ENCODE measurements at places on chromosomes 4 and X.

- no peaks in the 10 kb centered on the region for H3K27me3 ChIP-seq
- H3K36me3 ChIP-seq = no peaks in the 10 kb centered on the region
- no peak overlapping the region for H3K27ac ChIP-seq
- no peaks in the 10 kb centered on the region for H3K4me1 ChIP-seq
- no peak for DNase-seq
Measured at GRCh38 chrX:13383907-13384306, 64.1 kb upstream of the ATXN3L start.

DNA sequence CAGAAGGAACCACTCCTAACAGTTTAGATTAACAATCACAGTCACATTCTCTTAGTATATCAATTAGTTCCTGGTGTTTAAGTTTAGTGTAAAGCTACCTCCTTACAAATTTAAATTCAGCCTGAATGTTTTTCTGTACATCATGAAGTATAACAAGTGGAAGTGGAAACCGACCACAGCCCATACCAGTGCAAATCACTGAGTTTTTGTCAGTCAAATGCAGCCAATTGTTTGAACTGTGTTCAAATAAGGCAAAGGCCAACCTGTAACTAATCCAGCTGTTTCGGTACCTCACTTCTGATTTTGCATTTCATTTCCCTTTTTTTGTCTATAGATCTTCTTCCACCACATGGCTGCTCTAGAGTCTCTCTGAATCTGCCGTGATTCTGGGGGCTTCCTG is 1215.3 kb downstream of the PCDH18 start:
- H3K27ac ChIP-seq = no peak overlapping the region
- H3K36me3 ChIP-seq = no peaks in the 10 kb centered on the region
- H3K4me1 ChIP-seq = no peaks in the 10 kb centered on the region
- no peak overlapping the region for H3K4me3 ChIP-seq

DNA sequence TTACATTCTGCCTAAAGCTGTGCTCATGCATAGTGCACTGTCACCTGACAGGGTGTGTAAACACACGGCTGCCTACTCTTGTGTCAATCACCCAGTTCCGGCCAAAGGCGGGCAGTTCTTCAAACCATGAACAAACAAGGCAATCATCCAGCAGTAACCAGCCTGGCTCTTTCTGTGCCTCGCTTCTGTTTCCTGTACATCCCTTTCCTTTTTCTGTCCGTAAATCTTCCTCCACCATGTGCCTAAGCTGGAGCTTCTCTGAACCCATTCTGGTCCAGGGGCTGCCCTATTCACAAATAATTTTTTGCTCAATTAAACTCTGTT is 60.8 kb upstream of the CBR4 start:
- no peak overlapping the region for H3K27ac ChIP-seq
- no peaks in the 10 kb centered on the region for H3K27me3 ChIP-seq
- H3K36me3 ChIP-seq = no peaks in the 10 kb centered on the region
- H3K4me1 ChIP-seq = peaks cover 3% of the 10 kb centered on the region

- no peaks in the 10 kb centered on the region for H3K4me1 ChIP-seq
- no peak for DNase-seq
- H3K27me3 ChIP-seq = no peaks in the 10 kb centered on the region
- H3K36me3 ChIP-seq = no peaks in the 10 kb centered on the region
- no peak overlapping the region for H3K4me3 ChIP-seq
- H3K27ac ChIP-seq = no peak overlapping the region
Measured at GRCh38 chrX:42106556-42106955, 183.2 kb upstream of the CASK start.

- peak overlapping the region; percentile 70 for H3K4me3 ChIP-seq
- H3K27me3 ChIP-seq = no peaks in the 10 kb centered on the region
- H3K27ac ChIP-seq = no peak overlapping the region
- H3K36me3 ChIP-seq = no peaks in the 10 kb centered on the region
- no peak for DNase-seq
- H3K4me1 ChIP-seq = peaks cover 8% of the 10 kb centered on the region
Measured at GRCh38 chr4:87388901-87389300, 2.1 kb downstream of the HSD17B11 start.

- no peaks in the 10 kb centered on the region for H3K36me3 ChIP-seq
- peaks cover 5% of the 10 kb centered on the region for H3K4me1 ChIP-seq
- no peaks in the 10 kb centered on the region for H3K27me3 ChIP-seq
- peak; percentile 64 for DNase-seq
- peak overlapping the region; percentile 85 for H3K4me3 ChIP-seq
- H3K27ac ChIP-seq = peak overlapping the region; percentile 95
Measured at GRCh38 chr4:55396308-55397125, 760 bp downstream of the TMEM165 start.

GRCh38 chrX:41720125-41720779 is 3.7 kb upstream of the GPR82 start:
- H3K27me3 ChIP-seq = no peaks in the 10 kb centered on the region
- no peak for DNase-seq

- H3K27ac ChIP-seq = no peak overlapping the region
- H3K4me3 ChIP-seq = no peak overlapping the region
Measured at GRCh38 chrX:153410373-153410772, 899 bp upstream of the ZFP92 start.

GRCh38 chr4:106238820-106239420 is 77.1 kb downstream of the TBCK start:
- H3K4me3 ChIP-seq = no peak overlapping the region
- no peak for DNase-seq
- H3K4me1 ChIP-seq = no peaks in the 10 kb centered on the region
- H3K36me3 ChIP-seq = no peaks in the 10 kb centered on the region

GRCh38 chrX:45009371-45010000 is 136.5 kb downstream of the KDM6A start:
- peaks cover 1% of the 10 kb centered on the region for H3K4me1 ChIP-seq
- H3K4me3 ChIP-seq = no peak overlapping the region
- DNase-seq = no peak
- no peaks in the 10 kb centered on the region for H3K36me3 ChIP-seq

DNA sequence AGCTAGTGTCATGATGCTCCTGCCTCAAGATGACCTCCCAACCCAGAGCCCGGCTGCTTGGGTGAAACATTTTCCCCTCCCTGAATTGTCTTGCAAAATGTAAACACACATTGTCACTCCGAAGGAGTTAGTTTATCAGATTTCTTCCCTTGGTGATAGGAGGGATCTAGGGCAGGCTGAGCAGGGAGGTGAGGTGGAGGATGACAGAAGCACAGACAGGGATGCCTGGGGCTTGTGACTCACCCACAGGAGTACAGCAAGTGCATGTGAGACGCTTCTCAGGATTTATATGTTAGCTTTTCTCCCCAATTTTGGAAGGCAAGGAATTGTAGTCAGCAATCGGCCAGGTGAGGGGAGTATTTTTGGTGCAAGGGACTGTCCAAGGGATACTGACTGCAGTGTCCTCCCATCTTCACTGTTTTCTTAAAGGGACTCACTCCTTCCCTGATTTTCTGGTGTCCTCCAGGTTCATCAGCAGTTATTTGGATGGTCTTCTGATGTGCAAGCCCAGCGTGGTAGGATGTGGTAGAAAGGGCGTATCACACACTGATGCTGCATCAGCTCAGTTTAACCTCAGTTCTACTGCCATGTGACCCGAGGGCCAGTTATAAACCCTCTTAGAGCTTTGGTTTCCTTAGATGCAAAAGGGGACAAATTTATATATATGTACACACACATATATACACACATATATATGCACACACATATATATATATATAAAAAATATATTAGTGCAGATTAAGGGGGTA is 46.2 kb upstream of the IGFBP7 start:
- no peak overlapping the region for H3K27ac ChIP-seq
- no peak for DNase-seq
- no peaks in the 10 kb centered on the region for H3K27me3 ChIP-seq
- no peaks in the 10 kb centered on the region for H3K36me3 ChIP-seq

GRCh38 chrX:103774070-103774642 is 2.5 kb upstream of the PLP1 start:
- H3K4me3 ChIP-seq = no peak overlapping the region
- no peaks in the 10 kb centered on the region for H3K36me3 ChIP-seq
- H3K27me3 ChIP-seq = no peaks in the 10 kb centered on the region
- peaks cover 3% of the 10 kb centered on the region for H3K4me1 ChIP-seq
- no peak for DNase-seq
- no peak overlapping the region for H3K27ac ChIP-seq

DNA sequence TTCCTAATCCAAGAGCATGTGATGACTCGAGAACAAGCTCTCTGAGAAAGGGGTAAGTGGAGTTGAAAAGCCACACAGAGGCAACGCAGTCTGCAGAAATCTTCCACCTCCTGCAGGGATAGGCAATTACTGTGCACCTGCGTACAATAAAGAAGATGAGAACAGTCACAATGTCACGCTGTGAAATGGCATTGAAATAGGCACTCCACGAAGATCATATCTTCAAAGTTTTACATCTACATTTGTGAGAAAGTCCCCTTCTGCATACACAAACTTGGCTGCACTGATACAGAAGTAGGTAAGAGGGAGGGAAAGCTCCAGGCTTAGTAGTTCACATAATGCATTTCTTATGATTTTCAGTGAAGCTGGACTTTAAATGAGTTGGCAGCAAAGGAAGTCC is 27.1 kb downstream of the DDX60L start:
- H3K4me3 ChIP-seq = no peak overlapping the region
- H3K27ac ChIP-seq = no peak overlapping the region
- no peaks in the 10 kb centered on the region for H3K36me3 ChIP-seq
- no peak for DNase-seq

GRCh38 chr4:12519426-12519825 is 964.7 kb downstream of the RAB28 start:
- H3K36me3 ChIP-seq = no peaks in the 10 kb centered on the region
- no peak for DNase-seq
- H3K4me1 ChIP-seq = peaks cover 2% of the 10 kb centered on the region
- H3K4me3 ChIP-seq = no peak overlapping the region
- H3K27ac ChIP-seq = no peak overlapping the region

- no peaks in the 10 kb centered on the region for H3K36me3 ChIP-seq
- no peak for DNase-seq
- H3K4me1 ChIP-seq = no peaks in the 10 kb centered on the region
- H3K4me3 ChIP-seq = no peak overlapping the region
Measured at GRCh38 chrX:68511255-68511654, 12.4 kb downstream of the YIPF6 start.

GRCh38 chr4:158102904-158103303 is 69.9 kb downstream of the GASK1B start:
- no peaks in the 10 kb centered on the region for H3K27me3 ChIP-seq
- no peaks in the 10 kb centered on the region for H3K36me3 ChIP-seq
- H3K4me1 ChIP-seq = peaks cover 9% of the 10 kb centered on the region
- no peak for DNase-seq
- H3K4me3 ChIP-seq = no peak overlapping the region

GRCh38 chr4:53912766-53913497 is 151.5 kb downstream of the CHIC2 start:
- H3K36me3 ChIP-seq = no peaks in the 10 kb centered on the region
- DNase-seq = no peak
- H3K4me1 ChIP-seq = peaks cover 2% of the 10 kb centered on the region
- H3K4me3 ChIP-seq = no peak overlapping the region

- no peak overlapping the region for H3K27ac ChIP-seq
- H3K4me3 ChIP-seq = no peak overlapping the region
- H3K36me3 ChIP-seq = no peaks in the 10 kb centered on the region
- DNase-seq = no peak
- H3K4me1 ChIP-seq = no peaks in the 10 kb centered on the region
Measured at GRCh38 chr4:155530290-155530689, 136.4 kb upstream of the GUCY1A1 start.

- no peak within 1 kb of the TSS for H3K4me3 ChIP-seq
- no peaks in the 10 kb centered on the region for H3K4me1 ChIP-seq
- H3K36me3 ChIP-seq = no peaks in the 10 kb centered on the region
- no peak for DNase-seq
Measured at GRCh38 chrX:153445856-153446635, at the start of gene TREX2. Gene TREX2 (minus strand): TSS chrX:153446056. CDS start chrX:153445430, 626 bp downstream.

GRCh38 chr4:183014361-183015084 is 84.5 kb upstream of the WWC2 start:
- H3K27ac ChIP-seq = no peak overlapping the region
- H3K36me3 ChIP-seq = no peaks in the 10 kb centered on the region
- no peaks in the 10 kb centered on the region for H3K4me1 ChIP-seq
- H3K27me3 ChIP-seq = no peaks in the 10 kb centered on the region
- no peak for DNase-seq
- no peak overlapping the region for H3K4me3 ChIP-seq

GRCh38 chrX:130393451-130394074 is 8.1 kb upstream of the GPR119 start:
- no peak overlapping the region for H3K4me3 ChIP-seq
- H3K4me1 ChIP-seq = no peaks in the 10 kb centered on the region
- H3K27ac ChIP-seq = no peak overlapping the region
- peak; percentile 27 for DNase-seq
- H3K36me3 ChIP-seq = no peaks in the 10 kb centered on the region

GRCh38 chr4:61273233-61273632 is 73.1 kb downstream of the ADGRL3 start:
- H3K36me3 ChIP-seq = no peaks in the 10 kb centered on the region
- H3K27me3 ChIP-seq = no peaks in the 10 kb centered on the region

DNA sequence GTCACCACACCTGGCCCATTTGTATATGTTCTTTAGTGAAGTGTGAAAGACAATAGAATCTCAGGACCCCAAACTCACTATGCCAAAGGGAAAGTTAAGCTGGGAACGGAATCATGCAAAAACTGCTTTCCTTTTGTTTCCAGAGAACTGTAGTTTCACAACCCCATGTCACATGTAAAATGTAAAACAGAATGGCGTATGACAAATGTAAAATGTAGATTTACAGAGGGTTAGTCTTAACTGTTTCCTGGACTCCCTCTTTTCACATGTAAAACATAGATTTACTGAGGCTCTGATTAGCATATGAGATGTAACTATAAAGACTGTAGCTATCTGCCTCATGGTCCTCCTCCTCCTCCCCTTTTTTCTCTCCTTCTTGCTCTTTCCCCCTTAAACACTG is 66.3 kb downstream of the ABLIM2 start:
- no peaks in the 10 kb centered on the region for H3K36me3 ChIP-seq
- H3K4me3 ChIP-seq = no peak overlapping the region
- H3K27me3 ChIP-seq = no peaks in the 10 kb centered on the region
- no peaks in the 10 kb centered on the region for H3K4me1 ChIP-seq

- H3K36me3 ChIP-seq = no peaks in the 10 kb centered on the region
- DNase-seq = no peak
- no peaks in the 10 kb centered on the region for H3K4me1 ChIP-seq
- H3K27ac ChIP-seq = no peak overlapping the region
Measured at GRCh38 chr4:178809921-178810320, 1367.7 kb upstream of the AGA start.

GRCh38 chr4:114072781-114073180 is 93.3 kb upstream of the ARSJ start:
- H3K4me3 ChIP-seq = no peak overlapping the region
- H3K27me3 ChIP-seq = no peaks in the 10 kb centered on the region
- no peaks in the 10 kb centered on the region for H3K36me3 ChIP-seq
- no peak for DNase-seq
- H3K27ac ChIP-seq = no peak overlapping the region
